ENCODE measurements at places on chromosomes 7 and 10.

GRCh38 chr10:71421075-71421434 lies 24.3 kb downstream of the CDH23 start:
- no peak for DNase-seq

GRCh38 chr10:59177031-59177797 lies 771 bp downstream of the PHYHIPL start:
- DNase-seq, result no peak

DNA sequence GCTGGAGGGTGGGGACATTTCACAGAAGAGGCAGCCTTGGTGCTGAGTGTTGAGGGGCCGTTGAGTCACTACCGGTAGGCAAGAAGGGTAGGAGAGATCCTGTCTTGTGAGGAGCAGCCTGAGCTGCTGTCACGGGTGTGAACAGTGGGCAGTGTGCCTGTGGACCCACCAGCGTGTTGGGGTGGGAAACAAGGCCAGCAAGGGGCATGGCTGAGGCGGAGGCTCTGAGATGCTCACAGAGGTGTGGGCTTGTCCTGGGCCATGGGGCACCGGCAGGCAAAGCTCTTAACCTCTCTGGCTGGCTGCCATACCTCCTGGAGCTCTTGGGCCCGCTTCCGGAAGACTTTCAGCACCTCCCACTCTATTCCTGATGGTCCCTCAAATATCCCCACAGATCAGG lies 33.6 kb upstream of the SMARCD3 start:
- no peak for DNase-seq

DNA sequence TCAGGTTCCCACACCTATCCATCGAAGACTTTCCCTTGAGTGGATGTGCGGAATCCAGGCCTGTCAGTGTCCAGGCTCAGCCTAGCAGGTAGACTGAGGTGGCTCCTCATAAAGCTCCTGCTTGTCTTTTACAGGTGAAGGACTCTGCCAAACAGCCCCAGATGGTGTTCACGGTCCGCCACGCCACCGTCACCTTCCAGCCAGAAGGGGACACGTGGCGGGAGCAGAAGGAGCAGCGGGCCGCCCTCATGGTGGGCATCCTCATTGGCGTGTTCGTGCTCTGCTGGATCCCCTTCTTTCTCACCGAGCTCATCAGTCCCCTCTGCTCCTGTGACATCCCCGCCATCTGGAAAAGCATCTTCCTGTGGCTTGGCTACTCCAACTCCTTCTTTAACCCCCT lies 13.9 kb downstream of the HTR5A start:
- DNase-seq, result no peak

- no peak for DNase-seq
Observed at GRCh38 chr7:149552799-149553198, 55.2 kb upstream of the ZNF746 start.

GRCh38 chr10:22305721-22306120 lies 10.5 kb upstream of the COMMD3 start:
- no peak for DNase-seq

GRCh38 chr10:6987536-6987945 lies 407.5 kb upstream of the PRKCQ start:
- no peak for DNase-seq

DNA sequence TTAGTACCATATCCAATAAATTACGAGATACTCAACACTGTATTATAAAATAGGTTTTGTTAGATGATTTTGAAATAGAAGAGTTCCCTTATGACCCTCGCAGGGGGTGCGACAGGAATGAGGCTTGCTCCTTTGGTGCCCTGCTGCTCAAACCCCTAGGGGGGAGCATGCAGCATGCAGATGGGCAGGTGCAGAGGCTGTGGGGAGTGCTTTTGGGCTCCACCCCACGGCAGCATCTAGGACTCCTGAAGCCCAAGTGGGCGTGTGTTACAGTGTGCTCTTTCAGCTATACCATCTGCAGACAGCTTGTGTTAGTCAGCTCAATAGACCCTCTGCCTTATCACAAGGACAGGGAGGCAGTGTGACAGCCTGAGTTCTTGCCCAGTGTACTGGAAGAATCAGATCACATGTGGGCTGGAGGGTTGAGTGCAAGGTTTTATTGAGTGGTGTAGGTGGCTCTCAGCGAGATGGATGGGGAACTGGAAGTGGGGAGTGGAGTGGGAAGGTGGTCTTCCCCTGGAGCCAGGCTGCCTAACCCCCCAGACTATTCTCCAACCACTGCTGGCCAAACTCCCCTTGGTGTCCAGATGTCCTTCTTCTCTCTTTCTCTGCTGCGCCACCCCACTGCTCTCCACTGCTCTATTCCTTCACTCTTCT lies 3.1 kb upstream of the MRC1 start:
- DNase-seq, result no peak

DNA sequence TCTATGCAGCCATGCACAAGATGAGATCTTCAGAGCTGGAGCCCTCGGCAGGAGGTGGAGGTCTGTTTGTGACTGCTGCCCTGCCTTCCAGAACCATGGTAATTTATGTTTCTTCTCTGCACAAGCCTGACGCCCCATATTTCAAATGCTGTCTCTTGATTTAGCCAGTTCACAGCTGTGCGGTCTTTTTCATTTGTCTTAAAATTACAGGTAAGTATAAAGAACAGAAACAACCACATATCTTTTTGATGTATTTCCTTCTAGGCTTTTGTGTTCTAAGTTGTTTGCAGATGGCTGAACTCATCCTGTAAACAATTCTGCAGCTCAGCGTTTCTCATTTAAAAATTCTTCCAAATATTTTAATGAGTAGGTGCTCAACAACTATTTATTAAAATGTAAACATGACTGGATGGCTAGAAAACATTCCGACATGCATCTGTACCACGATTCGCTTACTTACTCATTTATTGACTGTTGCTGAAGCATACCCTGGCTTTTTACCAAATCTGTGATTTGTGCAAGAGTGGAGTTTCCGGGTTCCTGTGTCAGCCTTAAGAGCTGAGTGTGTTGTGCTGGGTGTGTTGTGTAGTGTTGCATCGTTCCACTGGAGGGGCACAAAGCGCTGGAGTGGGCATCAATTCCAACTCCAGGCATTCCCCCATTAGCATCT lies 58.9 kb downstream of the PIP4K2A start:
- DNase-seq, result no peak

DNA sequence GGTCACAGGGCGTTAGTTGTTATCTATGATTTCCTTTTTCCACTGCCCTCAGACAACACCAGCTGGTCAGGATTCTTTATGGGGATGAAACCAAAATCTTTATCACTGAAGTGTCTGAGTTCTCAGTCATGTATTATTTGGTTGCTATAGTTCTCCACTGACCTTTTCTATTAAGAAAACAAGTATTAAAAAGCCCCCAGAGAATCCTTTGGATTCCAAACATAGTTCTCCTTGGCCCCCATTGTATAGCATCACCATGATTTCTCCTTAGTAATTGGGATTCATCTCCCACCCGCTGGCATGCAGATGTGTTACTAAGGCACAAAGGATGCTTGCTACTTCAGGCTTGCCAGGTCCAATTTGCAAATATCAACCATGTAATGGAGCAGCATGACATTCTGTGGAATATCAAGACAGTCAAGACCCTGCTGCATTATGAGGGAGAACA lies 94.3 kb downstream of the IQUB start:
- DNase-seq, result no peak

GRCh38 chr10:73655257-73655989 lies 406 bp downstream of the SYNPO2L start:
- no peak for DNase-seq

GRCh38 chr10:123357421-123357930 lies 203.3 kb downstream of the BUB3 start:
- DNase-seq, result no peak

- DNase-seq, result no peak
Observed at GRCh38 chr10:8487346-8487745, 432.9 kb downstream of the GATA3 start.

- no peak for DNase-seq
Observed at GRCh38 chr10:52779541-52780390, 7.2 kb upstream of the MBL2 start.

- DNase-seq, result no peak
Observed at GRCh38 chr7:21107101-21107500, 320.4 kb upstream of the SP8 start.

DNA sequence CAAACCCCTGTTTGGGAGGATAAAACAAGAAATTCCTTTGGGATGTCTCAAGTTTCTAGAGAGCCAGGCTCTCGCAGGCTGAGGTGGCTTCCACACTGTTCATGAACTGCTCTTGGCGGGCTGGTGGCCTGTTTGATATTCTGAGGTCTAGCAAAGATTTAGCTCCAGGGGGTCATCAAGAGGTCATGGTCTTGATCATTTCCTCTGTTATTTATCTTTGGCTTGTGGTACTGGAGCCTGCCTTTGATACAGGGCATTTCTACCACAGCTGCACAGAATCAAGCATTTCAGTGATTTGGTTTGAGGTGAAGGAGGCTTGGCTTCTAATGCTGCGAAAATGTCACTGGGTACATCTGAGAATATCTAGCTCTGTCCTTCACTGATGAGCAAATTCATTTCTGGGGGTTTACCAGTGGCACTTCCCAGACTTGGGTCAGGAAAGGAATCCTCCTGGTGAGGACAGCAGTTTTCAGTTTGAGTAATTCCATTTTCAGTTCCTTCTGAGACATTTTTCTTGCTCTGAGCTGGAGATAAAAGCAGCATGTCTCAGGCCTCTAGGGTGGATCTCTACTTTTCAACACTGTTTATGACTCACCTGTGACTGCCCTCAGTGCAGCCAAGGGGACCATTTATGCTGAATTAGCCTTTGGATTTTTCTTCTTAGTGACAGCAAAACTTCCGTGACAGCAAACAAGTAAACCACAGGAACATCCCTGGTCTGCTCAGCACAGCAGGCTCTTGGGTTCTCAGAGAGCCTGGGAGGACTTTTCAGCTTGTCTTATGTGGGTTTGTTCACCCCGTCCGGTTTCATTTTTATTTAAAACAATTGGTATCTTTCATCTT lies 312.0 kb downstream of the RNLS start:
- no peak for DNase-seq

GRCh38 chr7:981793-982510 lies 1.0 kb upstream of the CYP2W1 start:
- no peak for DNase-seq

DNA sequence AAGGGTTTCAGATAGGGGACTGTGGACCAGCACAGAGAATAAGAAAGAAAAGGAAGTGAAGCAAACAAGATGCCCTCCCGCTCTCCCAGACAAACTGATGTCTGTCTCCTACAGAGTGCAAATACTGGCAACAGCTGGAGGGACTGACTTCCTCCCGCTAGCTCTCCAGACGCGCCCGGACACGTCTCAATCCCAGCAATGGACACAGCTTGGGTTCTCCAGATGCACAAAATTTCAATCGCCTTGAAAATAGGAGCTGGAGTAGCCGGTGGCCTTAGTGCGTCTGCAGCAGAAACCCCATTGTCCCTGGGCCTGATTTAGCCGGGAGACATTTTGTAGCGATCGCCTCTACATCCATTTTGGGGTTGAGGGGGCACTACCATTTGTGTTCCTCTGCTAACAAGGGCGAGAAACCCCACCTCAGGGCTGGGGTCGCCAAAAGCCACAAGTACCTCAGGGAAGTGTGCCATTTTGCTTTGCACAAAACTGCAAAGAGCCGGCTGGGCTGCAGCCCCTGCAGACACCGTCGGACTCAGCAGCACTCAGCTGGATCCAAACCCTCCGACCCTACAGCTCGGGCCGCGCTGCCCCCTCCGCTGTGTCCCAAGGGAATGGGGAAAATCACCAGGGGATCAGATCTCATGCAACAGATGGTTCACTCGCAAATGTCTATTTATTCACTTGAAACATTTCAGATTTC lies 5.9 kb downstream of the CPA2 start:
- DNase-seq, result no peak

DNA sequence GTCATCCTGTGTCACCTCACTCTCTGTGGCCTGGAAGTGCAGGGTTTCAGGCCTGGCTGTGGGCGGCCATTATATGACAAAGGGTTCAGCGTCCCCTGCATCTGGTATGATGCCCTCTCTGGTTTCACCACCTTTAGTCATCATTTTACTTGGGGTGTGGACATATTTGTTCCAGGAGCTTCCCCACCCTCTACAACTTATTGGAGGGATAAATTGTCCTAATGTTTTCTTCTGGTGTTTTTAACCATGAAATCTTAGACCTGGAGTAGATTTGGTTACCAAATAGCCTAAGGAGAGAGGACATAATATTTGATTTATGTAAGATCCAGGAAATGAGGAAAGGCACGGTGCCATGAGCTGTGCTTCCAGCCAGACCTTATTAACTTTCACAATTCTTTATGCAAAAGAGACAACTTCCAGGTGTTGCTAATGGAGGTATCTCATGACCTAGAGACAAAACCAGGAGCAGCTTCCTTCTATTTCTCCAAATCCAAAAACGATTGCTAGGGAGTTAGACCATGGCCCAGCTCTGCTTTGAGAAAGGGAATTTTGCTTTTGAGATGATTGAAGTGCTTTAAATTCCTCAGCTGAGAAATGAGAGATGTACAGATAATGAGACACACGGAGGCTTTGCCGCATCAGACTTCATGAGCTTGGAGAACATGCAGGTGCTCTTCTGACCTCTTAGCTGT lies 20.9 kb downstream of the WBP1L start:
- no peak for DNase-seq

- no peak for DNase-seq
Observed at GRCh38 chr7:114569220-114569619, 154.6 kb downstream of the FOXP2 start.

DNA sequence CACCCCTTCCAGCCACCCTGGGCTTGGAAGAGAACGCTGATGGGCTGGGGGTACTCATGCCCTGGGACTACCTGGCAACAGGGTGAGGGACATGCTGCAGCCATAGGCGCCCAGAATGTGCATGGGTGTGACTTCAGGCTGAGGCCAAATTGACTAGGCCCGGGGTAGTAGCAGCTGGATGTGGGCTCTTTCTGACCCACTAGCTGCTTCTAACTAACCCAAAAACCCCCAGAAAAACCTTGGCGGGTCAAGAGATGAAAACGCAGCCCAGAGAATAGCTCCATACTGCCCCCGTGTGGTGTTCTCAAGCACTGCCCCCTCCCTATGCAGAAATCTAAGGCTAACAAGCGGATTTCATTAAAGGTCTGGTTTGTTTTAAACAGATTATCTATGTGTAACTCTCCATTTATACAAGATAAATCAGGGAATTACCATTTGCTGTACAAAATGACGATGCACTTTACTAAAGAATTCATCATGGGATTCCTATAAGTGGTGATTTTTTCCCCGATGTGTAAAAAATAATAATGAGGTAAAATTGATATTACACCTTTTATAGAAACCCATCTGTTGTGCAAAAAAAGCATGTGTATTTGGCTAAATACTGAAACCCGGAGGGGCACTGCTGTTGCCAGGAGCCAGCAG lies 4.2 kb downstream of the SMARCD3 start:
- DNase-seq, result peak; percentile 37

GRCh38 chr10:98338318-98338717 lies 70.3 kb upstream of the LOXL4 start:
- DNase-seq, result no peak

GRCh38 chr10:59895629-59896116 lies 10.7 kb downstream of the CCDC6 start:
- DNase-seq, result no peak

DNA sequence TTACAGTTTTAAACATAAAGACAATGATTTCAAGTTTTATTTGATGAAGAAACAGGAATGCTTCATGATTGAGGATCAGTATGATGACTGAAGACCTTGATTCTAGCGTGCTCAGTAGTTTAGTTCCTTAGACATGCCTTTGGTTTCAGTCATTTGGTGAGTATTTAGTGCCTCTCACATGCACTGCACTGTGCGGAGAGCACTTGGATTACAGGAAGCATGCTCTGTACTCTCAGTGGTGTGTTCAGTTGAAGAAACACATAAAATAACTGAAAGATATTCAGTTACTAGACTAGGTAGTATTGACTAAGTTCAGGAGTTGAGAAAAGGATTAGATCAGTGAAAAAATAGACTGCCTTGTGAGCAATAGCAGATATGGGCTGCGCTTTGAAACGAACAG lies 25.5 kb downstream of the RBM17 start:
- DNase-seq, result no peak

GRCh38 chr7:4191046-4191445 lies 491.0 kb upstream of the FOXK1 start:
- DNase-seq, result no peak

All from effector memory CD4-positive, alpha-beta T cell (primary cell).